ENCODE measurements at places on chromosomes 7 and 10.
A peak's percentile ranks its signal among the peaks of the same experiment; 100 is the strongest.

DNA sequence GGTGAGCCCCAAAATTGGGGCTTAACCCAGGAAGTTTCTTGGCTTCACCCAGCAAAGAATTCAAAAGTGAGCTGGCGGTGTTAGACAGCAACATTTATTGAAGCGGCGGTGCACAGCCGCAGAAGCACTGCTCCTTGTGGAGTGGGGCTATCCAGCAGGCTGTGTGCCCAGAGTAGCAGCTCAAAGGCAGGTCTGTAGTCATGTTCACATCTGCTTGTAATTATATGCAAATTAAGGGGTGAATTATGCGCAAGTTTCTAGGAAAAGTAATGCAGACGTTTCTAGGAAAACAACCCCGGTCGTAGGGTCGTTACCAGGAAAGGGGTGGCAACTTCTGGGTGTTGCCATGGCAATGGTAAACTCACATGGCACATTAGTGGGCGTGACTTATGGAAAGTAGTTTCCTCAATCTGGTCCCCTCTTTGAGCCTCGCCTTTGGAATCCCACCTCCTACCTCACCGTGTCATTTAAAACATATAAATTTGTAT, 13.7 kb upstream of the KBTBD2 start:
- peak; percentile 72 for DNase-seq

GRCh38 chr7:108190891-108191290, 60.7 kb upstream of the LAMB4 start:
- DNase-seq: no peak

DNA sequence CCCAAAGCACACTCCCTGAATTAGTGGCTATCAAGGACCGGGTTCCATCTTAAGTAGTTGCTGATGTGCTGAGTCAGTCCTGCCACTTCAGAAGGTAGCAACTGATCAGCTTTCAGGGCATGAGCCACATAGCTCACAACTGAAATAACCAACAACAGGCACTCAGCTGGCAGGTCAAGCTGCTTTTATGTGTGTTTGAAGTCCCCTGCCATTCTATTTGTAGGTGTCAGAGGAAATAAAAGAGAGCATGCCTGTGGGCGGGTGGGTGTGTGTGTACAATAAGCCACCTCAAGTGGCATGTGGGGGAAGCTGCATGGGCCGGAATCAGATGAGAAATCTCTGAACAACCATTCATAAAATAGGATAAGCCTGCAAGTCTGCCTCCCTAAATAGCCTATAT, 114.3 kb upstream of the YAE1 start:
- DNase-seq: no peak

DNA sequence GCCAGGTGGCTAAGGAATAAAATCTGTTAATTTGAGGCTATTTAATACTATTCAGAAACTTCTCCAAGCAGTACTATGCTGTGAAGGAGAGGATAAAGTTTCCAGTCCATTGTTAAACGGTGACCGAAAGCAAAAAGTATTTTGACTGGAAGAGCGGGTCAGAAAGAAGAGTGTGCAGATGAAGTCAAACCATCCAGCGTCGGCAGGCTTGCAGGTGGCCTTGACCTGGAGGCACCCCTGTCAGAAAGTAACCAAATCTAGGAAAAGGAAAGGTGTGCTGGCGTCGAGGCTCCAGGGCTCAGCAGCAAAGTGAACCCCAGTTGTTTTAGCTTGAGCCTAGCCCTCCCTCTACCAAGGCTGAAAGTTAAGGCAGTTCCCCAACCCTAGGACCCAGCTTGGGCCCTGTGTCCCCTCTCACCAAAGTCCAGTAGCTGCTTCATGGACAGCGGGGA, 544 bp downstream of the PDK4 start:
- no peak for DNase-seq

GRCh38 chr7:150848111-150848510, 4.2 kb upstream of the AOC1 start:
- DNase-seq: no peak

- DNase-seq: no peak
These were observed 3.4 kb downstream of the PDAP1 start for GRCh38 chr7:99404977-99405320.

DNA sequence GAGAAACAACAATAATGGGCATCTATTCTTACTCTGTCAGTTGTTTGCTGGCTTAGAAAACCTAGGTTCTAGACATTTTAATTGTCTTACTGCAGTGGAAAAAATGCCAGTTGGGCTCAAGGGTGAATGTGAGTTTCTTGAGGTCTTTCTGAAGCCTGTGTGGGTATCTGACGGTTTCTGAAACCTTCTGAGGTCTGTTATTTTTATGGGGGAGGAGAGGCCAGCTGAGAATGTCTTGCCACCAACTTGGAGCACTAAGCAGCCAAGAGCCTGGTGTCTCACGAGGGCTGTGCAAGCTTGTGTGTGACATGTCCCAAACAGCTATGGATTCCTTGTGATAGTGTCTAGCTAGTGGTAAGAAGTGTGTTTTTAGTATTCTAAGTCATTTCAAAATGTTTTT, 24.2 kb upstream of the DDC start:
- no peak for DNase-seq

- no peak for DNase-seq
These were observed 361.7 kb upstream of the ETV1 start for GRCh38 chr7:14351167-14351566.

DNA sequence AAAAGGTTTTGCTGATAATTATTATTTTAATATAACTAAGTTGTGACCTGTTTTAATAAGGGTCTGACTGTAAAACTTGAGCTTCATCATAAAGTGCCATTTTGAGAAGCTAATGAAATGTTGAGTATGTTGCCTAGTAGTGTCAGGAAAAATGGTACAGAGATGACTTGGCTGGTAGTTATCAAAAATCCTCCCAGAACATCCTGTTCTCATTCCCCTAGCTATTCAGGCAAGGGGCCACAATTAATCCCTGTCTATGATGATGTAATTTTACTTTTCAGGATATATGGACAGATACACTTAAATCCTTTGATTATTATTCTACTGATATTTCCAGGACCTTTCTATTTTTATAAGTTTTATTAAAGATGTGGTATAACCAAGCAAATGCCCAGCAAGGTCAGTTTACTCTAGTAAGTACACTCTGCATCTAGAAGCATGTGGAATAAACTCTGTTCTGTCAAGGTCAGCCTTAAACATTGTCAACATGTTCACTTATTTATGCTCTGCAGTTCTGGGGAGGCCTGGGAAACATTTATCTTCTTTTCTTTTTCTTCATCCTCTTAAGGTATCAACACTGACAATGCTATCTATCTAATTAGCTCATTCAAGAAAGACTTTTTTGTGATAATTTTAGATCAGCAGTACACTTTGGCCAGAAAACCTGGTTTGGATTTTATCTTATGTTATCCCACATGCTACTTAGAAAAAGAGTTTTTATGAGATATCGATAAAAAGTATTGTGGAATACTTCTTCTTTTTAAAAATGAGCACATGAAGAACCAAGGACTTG, 32.1 kb downstream of the BTRC start:
- no peak for DNase-seq

- DNase-seq: no peak
These were observed 26.0 kb upstream of the BNIP3 start for GRCh38 chr10:132007681-132008080.

GRCh38 chr10:46325021-46325420, 38.2 kb downstream of the ANTXRL start:
- DNase-seq: no peak

- DNase-seq: peak; percentile 66
These were observed 83.7 kb upstream of the BET1 start for GRCh38 chr7:94087664-94088352.

DNA sequence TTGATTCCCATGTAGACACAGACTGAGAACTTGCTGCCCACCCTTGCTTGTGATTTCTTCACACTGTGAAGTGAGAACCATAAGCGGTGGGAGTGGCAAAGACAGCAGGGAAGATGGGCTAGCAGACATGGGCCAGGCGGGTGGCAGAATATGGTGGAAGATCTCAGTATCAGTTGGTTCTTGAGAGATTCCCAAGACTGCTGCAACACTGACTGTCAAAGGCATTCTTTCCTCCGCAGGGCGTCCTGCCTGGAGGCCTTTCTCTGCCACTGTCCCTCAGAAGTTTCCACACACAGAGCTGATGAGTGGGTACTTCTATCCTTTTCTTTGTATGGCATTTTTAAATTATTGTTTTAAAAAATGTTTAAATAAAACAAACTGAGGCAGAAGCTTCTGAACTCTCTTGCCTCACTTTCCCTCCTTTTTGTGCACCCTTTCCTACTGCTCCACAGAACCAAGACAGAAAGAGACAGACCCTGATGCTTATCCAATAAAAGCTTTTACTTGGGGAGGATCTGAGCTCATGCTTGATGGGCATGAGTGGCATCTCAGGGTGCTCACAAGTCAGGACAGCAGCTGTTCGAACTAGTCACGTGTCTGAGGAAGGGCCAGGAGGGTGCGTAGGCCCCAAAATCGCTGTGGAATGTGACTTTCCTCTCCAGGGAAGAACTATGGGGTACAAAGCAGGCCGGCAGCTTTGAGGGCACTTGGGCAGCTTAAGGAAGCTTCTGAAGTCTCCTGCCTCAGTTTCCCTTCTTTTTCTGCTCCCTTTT, 104.7 kb upstream of the PCGF5 start:
- DNase-seq: no peak

GRCh38 chr7:155371884-155372781, 74.5 kb downstream of the INSIG1 start:
- DNase-seq: peak; percentile 74

DNA sequence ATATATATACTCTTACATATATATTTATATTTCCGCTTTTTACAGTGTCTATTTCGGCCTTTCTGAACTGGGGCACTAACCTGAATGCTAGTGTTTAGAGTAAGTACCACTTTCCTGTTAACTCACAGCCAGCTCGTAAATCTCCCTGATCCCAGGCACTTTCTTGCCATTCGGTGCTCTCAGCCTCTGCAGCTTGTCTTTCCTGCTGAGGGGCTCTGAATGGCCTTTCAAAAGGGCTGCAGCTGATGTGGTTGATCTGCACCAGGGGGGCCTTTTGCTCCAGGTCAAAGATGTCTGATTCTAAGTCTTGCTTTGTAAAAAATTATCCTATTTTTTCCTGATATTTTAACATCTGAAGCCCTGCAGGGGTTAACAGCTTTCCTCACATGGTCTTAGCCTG, 25.5 kb upstream of the HPS1 start:
- no peak for DNase-seq

GRCh38 chr7:107966711-107967110, 36.2 kb downstream of the LAMB1 start:
- no peak for DNase-seq

GRCh38 chr10:122243550-122243949, 27.5 kb upstream of the BTBD16 start:
- no peak for DNase-seq

DNA sequence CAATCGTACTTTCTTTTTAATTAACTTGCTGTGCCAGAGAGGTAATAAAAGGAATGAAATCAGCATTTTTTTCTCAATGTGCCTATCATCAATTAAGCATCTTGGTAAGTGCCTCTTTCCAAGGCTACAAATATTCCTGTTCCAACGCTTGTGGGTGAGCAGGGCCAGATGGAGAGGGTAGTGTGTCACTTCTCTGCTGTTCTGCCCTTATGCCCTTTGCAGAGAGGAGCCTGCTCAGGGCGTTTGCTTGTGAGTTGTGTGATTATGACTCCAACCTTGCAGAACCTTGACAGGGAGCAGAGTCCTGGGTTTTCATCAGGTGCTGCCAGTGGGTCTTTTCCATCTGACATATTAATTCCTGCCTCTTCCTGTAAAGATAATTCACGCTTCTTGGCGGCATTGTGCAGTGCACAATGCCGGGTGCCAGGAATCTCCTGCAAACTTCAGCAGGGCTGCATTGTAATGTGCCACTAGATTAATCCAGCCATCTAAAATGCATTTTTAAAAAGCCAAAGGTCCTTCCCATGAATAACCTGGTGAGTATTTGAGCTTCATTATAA, 234.4 kb downstream of the ARHGAP12 start:
- DNase-seq: no peak

DNA sequence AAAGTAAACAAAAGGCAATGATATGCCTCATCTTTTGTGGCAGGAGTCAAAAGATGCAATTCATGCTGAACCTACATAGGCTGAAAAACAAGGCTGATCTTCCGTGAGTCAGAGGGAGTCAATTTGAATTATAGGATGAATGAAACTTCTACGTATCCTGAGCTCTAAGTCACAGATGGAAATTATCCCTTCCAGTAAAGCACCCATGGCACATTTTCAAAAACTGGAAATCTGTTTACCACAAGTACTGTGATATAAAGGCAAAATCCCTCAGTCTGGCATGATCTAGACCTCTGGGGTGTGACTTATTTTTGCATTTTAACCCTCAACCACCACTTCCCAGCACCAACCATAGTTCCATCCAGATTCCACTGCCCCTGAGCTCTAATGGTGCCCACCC, 69.6 kb downstream of the NRG3 start:
- no peak for DNase-seq

GRCh38 chr7:140033036-140033435, 29.7 kb downstream of the PARP12 start:
- DNase-seq: no peak

- DNase-seq: no peak
These were observed 657.3 kb downstream of the TYW1 start for GRCh38 chr7:67653856-67654454.

GRCh38 chr10:36221101-36221500, 579.0 kb upstream of the FZD8 start:
- no peak for DNase-seq

DNA sequence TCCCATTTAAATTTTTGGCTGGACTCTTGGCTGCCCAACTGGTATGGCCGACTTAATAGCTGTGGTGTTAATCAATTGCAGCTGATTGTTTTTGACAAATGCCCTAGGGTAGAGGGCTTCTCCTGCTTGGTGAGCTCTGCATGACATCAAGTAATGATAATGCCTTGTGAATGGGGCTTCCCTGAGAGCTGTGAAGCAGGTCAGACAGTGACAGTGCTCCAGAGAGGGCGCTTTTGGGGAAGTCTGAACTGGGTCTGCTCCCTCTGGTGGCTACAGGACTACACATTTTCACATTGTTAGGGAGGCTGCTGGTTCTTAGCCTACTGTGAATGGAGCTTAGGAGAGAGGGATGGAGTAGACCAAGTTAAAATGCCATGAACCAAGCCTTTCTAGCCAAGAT, 98.8 kb downstream of the SDK1 start:
- DNase-seq: peak; percentile 48

- peak; percentile 88 for DNase-seq
These were observed 66.7 kb downstream of the HHEX start for GRCh38 chr10:92756201-92757065.

DNA sequence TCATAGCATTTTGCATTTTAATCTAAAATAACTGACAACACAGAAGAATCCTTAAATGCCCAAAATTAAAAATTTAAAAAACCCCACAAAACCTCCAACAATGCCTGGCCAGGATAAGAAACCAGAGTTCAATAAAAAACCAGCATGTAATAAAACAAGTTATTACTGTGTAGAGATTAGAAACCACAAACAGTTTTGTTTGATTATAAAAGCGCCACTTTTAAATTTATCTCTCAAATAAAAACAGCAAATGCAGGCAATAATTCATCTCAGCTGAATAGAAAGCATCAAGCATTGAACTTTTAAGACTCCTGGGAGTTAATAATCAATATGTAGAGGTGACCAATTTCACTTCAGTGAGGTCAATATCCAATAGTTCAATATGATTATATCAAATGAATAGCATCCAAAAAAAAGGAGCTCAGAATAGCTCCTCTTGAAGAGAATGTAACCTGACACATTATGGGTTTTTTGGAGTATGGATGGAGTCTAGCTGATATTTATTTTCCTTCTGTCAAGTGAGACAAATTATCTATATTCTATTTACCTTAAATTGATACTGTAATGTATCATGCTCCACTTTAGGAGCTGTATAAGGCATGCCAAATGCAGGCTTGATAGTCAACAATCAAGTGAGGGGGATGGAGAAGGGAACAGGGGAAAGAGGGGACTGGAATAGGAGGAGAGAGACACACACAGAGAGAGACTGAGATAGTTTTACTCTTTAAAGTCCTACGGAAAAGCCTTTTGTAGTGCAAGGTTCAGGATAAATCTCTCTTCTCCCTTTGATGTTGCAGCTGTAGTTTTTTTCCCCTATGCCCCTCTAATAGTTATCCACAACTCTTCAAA, 130.9 kb downstream of the RSU1 start:
- no peak for DNase-seq

Data from suppressor macrophage treated with lipopolysaccharide for 4 hours (primary cell).